Smooth muscle cell of bladder (primary cell): ENCODE measurements at places on chromosomes 7 and 10. TPM values are rescaled to one million over a fixed set of nuclear protein-coding genes. Genes with fewer than 3 reads are reported as not detected.

Gene STK32C
- total RNA-seq = 13.1 and 14.9 TPM in 2 replicates

Gene PLCE1
- 0.28 and 0.55 TPM in 2 replicates for total RNA-seq

Gene DYDC2
- not detected in 2 replicates for total RNA-seq

Gene TMEM254
- 7.4 and 9.3 TPM in 2 replicates for total RNA-seq

Gene CYP2E1
- 0.28 and 0.37 TPM in 2 replicates for total RNA-seq

Gene ANXA8
- total RNA-seq = 1.1 and 1.4 TPM in 2 replicates

Gene GRID1
- under 0.01 and 0.09 TPM in 2 replicates for total RNA-seq

Gene MOGAT3
- total RNA-seq = not detected in 2 replicates

Gene GPR141
- total RNA-seq = 0.09 TPM in 1 of 2 replicates, not detected in the other
